Anterior cingulate cortex (tissue), 58 donors: ENCODE measurements at places on chromosomes 7 and 10.

DNA sequence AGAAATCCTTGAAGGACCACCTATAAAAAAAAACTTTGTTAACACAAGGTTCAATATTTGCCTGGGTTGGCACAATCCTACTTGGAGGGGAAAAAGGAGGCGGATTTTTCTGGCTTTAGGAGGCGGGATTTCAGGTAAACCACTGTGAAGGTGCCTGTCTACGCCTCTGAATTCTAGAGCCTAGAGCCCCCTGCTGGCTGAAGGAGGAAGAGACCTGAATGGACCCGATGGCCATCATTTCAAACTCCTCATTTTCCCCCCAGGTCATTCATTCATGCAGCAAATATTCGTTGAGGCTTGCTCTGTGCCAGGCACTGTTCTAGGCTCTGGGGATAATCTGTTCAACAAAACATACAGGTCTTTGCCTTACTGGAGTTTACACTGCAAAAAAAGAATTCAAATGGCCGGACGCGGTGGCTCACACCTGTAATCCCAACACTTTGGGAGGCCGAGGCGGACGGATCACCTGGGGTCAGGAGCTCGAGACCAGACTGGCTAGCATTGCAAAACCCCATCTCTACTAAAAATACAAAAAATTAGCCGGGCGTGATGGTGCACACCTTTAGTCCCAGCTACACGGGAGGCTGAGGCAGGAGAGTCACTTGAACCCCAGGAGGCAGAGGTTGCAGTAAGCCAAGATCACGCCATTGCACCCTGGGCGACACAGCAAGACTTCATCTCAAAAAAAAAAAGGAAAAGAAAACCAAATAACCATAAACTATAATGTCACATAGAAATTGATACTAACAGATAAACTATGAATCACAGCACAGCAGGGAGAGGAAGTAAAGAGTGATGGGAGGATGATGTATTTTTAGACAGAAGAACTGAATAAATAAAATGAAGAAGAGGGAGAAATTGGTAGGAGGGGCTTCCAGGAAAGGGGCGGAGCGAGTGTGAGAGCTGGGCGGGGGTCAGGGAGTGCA lies 90.1 kb upstream of the NFE2L3 start:
- no peak for DNase-seq

DNA sequence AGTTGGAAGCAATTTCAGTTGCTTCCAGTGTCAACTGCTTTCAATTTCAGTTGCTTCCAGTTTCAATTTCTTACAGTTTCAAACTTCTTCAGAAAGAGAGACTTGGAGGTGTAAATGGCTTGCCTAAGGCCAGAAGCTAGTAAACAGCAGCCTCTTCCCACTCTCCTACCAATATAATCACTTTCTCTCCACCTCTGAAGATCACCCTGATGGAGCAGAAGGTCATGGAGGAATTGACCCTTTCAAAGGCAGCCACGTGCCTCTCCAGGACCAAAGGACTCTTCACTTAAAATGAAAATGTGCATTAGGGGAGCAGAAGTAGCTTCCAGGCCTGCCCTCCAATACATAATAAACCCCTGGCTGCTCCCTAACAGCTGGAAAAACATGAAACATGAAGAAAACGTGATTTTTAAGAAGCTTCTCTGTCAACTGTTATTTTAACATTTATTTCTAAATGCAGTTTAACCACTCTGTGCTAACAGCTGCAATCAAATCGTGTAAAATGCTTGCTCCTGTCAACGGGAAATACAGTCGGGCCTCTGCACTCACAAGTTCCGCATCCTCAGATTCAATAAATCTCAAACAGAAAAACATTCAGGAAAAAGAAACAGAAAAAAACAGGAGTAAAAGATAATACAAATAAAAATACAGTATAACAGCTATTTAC lies 1020.6 kb downstream of the XPNPEP1 start:
- no peak for DNase-seq

DNA sequence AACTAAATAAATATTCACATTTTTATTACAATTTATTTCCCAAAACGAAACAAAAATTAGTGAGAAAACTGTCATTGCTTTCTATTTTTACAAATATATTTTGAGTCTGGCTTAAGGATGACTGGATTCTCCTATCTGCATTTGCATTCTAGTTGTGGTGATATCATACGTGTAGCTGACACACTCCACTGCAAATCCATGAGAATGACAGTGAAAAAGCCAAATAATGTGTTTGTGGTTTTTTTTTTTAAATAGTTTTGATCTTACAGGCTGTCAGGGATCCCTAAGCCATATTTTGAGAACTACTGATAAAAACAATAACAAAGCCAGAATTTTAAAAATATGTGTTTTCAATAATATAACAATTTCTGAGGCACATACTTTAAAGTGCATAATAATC lies 5.8 kb upstream of the STAMBPL1 start:
- no peak for DNase-seq

DNA sequence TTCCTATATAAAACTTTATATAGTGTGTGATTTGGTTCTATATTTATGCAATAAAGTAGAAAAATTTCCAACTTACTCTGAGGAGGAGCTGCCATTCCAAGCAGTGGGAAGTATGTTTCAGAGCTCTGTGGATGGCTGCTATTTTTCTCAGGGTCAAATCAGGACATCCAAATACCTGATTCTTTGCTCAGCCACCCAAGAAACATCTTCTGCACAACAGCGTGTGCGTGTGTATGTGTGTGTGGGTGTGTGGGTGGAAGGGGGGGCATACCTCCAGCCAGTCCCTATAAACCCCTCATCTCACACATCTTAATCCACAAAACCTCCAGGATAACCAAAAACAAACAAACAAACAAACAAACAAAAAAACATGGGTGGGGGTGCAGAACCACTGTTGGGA lies 66.3 kb upstream of the EMX2 start:
- no peak for DNase-seq

DNA sequence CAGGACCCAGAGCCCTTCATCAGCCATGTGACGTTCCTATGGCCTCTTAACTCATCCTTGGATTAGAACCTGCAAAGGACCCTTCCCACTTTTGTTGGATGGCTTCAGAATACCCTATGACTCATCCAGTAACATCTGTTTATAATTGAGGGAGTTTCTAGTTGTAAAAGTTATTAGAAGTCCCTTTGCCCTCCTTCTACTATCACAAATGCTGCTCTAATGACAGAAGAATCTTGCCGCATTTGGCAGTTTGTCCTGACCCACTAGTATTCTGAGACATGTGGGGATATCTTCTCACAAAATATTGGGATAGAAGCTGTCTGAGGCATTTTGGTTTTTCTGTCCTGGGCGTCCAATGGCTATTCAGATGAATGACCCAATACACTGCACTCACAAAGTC lies 251.8 kb upstream of the TMEM72 start:
- no peak for DNase-seq

DNA sequence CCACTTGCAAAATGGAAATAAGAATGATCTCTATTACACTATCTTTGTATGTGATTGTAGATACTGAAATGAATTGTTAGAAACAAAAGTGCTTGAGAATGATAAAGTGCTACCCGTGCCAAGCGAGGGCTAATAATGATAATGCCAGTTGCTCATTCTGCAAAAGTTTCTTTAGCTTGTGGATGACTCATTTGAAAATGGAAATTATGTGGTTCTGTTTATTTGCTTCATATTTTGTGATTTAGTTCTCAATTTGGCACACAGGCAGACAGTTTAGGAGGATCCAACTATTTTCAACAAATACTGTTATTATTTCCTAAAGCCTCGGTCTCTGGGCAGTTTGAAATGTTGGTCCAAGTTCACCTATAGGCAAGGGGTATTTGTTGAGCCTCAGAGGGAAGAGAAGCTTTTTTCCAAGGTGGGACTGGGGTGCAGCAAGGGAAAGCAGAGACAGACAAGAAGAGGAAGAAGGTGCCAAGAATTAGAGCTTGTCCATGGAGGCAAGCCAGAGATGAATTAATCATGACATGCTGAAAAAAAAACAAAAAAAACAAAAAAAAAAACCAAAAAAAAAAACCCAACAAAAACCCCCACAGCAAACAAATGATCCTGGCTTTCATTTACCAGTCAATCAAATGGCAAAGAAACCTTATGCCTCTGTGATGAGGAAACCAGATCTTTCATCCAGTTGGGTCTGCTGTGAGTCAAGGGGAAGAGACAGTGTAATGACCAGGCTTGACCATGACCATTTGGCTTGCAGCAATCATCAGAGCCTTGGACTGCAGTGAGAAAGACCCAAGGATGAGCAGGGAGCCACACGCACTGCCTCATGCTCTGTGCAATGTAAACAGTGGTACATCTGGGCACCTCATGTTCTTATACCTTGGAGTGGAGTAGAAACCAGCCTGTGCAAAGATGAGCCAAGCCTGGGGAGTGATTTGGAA lies 285.0 kb upstream of the HABP2 start:
- no peak for DNase-seq

DNA sequence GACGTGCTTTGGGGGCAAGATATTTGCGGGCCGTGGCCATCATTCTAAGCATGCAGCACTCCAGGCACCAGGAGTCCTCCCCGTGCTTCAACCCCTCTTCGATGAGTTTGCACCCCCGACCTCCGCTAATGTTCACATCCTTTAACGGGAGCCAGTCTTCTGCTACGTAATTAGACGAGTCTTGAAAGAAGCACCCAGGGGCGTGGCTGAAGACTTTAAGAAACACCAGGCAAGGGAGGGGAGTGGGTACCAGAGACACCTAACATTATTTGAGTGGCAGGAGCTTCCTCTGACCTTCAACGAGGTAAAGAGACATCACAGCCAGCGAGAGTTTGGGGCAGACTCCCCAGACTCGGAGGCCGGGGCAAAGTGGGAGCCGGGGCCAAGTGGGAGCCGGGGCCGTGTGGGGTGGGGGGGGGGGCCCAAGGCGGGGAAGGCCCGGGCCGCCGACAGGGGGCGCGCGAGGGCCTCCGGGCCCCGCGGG lies 31.1 kb upstream of the TOMM7 start:
- DNase-seq: no peak

DNA sequence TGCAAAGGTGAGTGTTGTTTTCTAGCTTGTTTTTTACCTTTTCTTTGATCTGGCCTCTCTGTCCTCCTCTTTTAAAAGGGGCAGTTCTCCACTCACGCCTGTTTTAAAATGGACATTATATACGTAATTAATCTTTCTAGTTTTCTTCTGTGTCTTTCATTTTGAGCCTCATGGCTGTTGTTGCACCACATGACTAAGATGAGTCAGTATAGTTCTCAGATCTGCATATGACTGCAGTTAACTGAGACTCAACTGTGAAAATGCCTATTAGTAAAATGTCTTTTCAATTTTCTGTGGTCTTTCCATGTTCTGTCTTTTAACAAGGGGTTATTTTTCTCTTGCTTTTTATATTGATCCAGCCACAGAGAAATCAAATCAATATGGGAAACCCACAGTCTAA lies 296.1 kb downstream of the CDK14 start:
- DNase-seq: no peak

- peak; percentile 22 for DNase-seq
These were observed 109.3 kb downstream of the TCF7L2 start for GRCh38 chr10:113059371-113059780.

GRCh38 chr10:30617070-30617469 lies 12.5 kb downstream of the LYZL2 start:
- DNase-seq: no peak

GRCh38 chr7:85457911-85458310 lies 271.1 kb upstream of the SEMA3D start:
- no peak for DNase-seq
